Tibial nerve (tissue), 4 donors: ENCODE measurements at places on chromosomes 5 and 9.

DNA sequence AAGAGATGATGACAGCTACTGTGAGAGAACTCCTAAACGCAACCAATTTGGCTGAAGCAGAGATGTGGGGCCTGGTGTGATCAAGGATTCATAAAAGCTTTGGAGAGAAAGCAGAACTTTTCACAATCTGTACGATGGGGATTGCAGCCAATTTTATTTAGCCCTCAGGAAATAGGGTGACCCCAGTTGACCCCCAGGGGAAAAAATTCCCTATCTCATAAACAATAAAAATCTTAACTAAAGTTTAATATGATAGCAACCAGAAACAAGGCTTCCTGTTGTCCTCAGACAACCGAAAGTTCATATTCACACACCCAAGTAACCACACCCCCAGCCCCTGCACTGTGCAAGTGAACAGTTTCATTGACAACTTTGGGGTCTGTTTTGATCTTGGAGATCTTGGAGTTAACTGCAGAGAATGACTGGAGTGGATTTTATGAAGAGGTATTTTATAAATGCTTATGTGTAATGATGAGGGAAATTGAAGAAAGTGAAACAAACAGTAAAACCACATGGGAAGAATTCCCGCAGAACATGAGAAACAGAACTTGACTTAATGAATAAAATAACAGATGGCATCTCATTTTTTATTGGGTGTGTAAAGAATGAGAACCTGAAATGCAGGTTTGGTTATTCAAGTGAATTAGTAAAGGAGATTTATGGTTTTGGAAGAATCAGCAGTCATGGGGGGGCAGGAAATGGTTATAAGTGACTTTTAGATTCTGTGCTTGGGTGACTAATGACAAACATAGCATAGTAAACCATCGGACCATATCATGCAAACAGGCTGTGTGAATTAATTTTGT is 94.5 kb downstream of the PDE4D start:
- no peak for DNase-seq

DNA sequence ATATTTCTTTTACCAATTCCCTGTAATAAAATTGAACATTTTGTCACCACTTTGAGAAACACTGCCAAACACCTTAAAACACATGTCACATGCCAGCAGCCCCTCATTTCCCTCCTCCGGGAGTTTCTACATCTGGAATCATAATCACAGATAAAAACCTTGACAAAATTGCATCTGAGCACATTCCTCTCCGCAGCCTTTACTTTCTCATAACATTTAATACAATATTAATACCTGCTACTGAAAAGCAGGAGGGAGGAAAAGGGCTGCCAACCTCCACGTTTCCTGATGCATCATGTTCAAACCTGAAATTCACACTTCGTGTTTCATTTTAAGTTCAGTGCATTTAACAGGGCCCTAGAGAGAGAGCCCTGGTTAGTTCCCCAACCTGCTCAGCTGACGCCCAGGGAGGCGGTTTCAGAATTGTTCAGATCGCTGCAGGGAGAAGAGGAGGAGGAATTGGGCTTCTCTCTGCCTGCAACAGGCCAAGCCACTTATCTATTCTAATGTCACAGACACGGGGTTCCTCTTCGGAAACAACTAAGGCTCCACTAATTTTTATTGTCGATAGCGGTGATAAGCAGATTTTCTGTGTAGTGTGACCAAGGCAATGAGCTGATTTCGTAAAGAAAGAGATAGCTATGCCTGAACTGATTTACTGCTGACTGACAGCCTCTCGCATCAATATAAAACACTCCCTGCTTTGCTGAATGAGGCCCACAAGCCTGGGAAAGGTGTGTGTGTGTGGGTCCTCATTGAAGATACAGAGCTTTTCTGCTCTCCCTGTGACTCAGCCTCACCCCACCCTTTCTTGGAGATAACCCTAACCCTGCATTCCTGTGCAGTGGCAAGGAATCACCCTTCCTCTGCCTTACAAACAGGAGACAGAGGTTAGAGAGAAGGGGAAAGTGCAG is 4.9 kb upstream of the LHX2 start:
- DNase-seq: no peak

GRCh38 chr9:87868175-87868574 is 14.5 kb upstream of the SPATA31E1 start:
- no peak for DNase-seq

- peak; percentile 82 for DNase-seq
These were observed 16.7 kb upstream of the COMMD10 start for GRCh38 chr5:116068028-116068632.

- no peak for DNase-seq
These were observed 11.0 kb downstream of the NAIP start for GRCh38 chr5:71014176-71014575.

DNA sequence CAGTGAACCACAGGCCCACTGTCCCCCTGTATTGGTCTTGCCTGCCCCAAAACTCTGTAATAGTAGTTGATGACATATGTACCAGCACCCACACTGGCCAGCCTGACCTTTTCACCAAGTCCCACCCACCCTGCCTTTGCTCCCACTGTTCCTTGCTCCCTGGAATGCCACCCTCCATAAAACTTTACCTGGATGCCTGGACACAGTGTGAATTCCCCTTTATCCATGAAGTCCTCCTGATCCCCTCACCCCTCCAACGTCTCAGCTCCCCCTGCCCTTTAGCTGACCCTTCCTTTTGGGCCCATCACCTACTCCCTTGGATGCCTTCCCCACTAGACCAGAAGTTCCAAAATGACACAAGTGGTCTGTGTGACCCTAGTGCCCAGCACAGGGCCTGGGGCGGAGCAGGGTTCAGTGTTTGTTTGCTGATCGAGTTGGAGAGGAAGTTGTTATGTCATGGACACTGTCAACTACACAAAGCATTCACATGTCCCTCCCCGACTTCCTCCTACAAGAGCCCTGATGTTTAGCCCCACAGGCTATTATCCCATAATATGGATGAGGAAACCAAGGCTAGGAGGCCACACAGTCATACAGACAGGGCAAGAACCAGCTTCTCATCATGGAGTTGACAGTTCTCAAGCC is 16.1 kb downstream of the AMBP start:
- no peak for DNase-seq

- peak; percentile 16 for DNase-seq
These were observed 598.7 kb upstream of the SGCD start for GRCh38 chr5:155728146-155728856.

- DNase-seq: peak; percentile 61
These were observed at the start of gene MAP3K1 for GRCh38 chr5:56814963-56815657. Gene MAP3K1, plus strand, starts transcription at chr5:56815549. Its CDS starts 25 bp downstream, at chr5:56815574.

DNA sequence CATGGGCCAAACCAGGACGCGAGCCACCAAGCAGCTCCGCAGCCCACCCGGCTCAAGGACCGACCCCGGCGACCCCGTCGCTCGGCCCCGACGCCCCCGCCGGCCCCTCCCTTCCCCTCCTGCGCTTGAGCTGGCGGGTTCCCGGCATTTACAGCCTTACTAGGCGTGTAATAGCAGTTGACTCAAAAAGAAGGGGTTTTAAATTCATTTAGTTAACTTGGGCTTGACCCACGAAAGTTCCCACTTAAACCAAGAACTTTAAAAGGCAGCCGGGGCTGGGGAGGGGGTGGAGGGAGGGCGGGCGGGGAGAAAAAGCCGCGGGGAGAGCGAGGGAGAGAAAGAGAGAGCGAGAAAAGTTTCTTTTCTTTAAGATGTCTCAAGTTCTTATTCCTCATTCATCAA is 636 bp downstream of the PRDM12 start:
- DNase-seq: no peak

DNA sequence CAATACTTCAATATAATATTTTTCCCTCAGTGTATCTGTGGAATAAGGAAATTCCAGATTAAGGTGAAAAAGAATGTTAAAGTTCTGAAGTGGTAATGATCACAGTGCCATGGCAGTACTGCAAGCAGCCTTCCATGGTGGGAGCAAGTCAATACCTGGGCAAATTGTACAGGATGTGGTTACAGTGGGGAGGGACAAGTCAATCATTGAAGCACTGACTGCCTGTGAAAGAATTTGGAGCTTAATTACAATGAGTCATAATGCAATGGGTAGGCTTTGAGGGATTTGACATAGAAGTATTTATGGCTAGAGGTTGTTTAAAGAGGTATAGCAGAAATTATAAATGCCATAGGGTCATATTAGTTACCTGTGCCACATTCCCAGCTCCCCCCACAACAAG is 786.5 kb upstream of the ACO1 start:
- DNase-seq: no peak

- no peak for DNase-seq
These were observed 252.7 kb downstream of the AP3B1 start for GRCh38 chr5:78041805-78042204.

- DNase-seq: no peak
These were observed 14.8 kb upstream of the EXOC3 start for GRCh38 chr5:428219-428618.

DNA sequence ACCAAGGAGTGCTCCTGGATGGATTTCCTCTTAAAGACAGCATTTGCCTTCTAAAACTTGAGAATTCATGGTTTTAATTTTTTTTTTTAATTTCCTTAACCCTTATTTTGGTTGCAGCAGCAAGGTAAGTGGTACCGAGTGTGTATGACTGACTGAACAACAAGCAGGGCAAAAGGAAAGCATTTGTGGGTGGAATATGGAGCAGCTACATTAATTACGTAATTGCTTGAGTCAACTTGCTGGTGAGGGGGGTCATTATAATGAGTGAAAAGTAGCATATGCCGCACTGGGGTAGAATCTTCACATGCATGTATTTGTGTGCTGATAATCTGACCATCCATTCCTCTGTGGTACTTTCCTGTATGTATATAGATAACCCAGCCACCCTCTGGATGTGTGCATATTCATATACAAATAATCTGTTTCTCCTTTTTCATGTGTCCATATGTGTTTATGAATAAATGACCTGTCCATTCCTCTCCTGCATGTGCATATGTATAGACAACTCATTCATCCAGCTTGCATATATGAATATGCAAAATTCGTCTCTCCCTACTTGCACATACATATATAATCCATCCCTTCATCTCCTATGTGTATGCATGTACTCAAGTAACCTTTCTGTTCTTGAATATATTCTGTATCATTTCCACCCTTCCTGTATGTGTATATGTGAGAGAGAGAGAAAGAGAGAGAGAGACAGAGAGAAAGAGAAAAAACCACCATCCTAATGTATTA is 147.5 kb upstream of the RUSC2 start:
- no peak for DNase-seq

DNA sequence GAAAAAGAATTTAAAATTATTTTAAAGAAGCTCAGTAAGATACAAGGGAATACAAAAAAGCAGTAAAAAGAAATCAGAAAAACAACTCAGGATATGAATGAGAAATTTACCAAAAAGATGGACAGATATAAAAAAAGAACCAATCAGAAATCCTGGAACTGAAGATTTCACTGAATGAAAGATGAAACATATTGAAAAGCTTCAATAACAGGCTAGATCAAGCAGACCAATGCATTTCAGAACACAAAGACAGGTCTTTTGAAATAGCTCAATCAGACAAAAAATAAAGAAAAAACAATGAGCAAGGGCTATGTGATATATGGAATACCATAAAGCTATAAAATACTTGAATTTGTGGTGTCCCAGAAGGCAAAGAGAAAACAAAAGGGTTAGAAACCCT is 322.6 kb upstream of the POU5F2 start:
- no peak for DNase-seq

GRCh38 chr9:16899606-16900005 is 29.1 kb upstream of the BNC2 start:
- DNase-seq: no peak

- DNase-seq: no peak
These were observed 244.3 kb downstream of the DENND1A start for GRCh38 chr9:123685489-123686083.

GRCh38 chr5:141858079-141858765 is 20.0 kb downstream of the PCDH1 start:
- DNase-seq: no peak
